HAP-1 (cell line): ENCODE measurements at places on chromosomes 12 and 14.

DNA sequence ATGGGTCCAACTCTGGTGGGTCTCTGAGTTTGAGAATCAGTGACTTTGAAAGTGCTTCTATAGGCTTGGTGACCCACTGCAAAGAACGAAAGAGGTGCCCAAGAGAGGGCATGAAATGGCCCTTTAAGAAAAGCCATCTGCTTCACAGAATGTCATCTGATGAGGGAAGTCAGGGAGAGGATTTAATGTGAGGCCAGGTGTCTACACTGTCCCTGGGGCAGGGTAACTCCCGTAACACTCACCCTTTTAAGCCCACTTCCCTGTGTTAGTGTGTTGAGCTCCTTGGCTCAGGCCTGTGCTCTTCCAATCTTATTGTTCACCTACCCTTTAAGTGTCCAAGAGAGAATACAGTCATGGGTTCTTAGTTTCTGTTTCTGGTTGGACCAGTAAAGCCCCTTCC, 16.4 kb upstream of the SRSF5 start:
- DNase-seq: no peak

DNA sequence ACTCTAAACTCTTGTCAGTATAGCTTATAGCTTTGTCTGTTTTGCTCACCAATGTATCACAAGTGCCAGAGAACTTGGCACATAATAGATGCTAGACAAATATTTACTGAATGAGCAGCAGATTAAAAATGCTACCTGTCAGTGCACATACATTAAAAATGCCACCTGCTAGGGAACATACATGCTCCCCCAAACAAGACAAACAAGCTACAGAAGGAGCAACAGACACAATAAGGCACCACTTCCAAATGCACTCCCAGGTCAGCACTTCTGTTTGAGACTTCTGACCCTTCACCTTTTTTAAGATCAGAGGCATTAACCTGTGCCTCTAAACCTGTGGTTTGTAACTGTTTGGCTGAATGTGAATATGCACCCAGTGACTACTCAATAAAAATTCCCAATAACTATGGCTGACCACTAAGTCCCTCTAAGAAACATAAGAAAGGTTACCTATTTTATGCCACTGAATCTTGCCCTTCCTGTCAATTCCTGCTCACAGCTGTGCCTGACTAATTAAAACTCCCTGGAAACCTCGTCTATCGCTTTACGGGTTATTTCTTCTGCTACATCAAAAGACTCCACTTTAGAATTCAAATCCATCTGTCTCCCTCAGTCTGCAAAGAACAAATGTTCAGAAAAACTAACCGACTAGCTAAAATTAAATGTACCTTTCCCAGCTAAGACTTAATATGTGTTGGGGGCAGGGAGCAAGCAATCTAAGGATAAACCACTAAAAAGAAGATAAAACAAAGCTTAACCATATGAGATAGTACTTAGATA, 41.0 kb downstream of the HECTD4 start:
- no peak for DNase-seq

DNA sequence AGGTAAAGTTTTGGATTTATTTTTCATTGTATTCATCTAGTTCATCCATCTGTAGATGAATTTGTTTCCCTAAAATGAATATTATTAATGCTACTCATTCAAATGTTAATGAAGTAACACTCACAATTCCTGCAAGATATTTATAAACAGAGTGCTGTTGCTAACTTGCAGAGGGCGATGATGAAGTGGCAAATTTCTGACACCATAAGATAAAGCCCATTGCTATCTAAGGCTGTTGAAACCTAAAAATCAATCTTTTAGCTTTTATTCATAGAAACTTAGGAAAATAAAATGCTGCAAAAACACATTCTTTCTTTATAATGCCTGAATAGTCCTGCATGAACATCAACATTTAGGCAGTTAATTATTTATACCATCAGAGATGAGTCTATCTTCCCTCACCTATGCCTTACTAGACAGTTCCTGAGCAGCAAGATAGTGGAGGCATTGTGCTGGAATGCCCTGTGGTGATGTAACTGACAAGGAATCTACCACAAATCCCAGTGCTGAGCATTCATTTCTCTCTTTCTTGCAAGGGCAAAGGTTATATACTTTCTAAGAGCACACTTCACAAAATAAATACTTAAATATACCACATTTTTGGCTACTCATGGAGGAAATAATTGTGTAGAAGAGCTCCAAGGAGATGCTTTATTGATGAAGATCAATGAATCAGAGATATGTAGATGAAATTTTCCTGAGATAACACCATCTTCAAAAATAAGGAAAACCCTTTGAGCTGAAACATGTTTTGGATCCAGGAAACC, 57.6 kb downstream of the LMNTD1 start:
- no peak for DNase-seq

GRCh38 chr12:114266536-114266935, 139.4 kb downstream of the TBX5 start:
- DNase-seq: no peak

- no peak for DNase-seq
These were observed 437.5 kb upstream of the TMEM132C start for GRCh38 chr12:127829281-127830064.

GRCh38 chr12:69338120-69338859, 9.9 kb upstream of the LYZ start:
- no peak for DNase-seq

DNA sequence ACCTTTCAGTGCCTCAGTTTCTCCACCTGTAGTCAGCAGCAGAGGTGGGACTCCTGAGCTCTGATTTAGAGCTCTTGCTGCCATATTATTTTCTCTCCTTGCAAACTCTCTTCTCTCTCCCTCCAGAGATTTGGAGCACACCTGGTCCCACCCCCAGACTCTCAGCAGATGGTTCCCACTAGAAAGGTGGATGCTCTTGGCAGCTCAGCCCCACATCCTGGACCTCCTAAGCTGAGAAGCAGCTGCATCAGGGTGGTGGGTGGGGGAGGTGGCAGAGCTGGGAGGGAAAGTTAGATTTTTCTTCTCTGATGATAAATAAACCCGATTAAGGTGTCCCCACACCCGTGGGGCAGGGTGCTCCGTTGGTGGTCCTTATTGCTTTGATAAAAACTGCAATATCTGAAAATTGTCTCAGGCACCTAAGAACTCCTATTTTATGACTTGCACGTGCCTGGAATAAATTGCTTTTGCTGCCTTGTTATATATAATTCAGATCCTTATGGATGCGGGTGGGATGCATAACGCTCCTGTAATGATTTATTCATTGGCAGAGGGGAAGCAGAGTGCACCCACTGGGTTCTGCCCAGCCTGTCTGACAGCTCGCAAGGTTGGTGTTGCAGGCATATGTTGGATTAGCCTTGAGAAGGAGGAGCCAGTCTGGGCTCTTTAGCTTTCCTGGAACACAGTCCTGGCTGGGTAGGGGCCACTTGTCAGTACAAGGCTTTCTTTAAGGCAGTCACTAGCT, 214.2 kb downstream of the SUDS3 start:
- no peak for DNase-seq

DNA sequence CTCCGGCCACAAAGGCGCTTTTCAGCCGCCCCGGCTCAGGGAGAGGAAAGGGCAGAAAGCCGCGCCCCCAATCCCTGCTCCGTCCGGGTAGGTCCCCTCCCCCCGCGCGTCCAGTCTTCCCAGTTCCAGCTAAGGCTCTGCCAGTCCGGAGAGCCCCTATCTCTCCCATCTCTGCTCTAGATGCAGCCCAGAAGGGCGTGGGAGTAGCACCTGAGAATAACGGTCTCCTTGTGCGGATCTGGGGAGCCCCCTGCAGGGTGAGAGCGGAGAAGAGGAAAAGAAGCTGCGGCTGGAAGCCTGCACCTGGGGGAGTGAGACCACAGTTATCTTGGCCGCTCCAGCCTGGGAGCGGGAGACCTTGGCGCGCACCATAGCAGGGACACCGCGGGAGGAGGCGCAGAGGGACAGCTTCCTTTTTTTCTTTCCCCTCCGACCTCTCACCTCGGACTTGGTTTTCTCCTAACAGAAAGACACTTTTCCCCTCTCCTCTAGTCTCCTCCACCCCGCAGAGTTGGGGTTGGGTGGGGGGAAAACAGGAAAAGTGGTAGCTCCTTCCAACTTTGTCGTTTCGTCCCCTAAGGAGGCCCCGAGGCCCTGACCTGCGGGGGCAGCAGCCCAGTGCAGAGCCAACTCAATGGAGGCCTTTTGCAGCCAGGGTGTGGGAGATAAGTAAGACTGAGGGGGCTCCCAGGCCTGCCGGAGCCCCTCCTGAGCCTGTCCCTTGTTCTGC, 2.4 kb downstream of the DHH start:
- peak; percentile 68 for DNase-seq

GRCh38 chr12:20865873-20866272, 55.4 kb downstream of the SLCO1B3 start:
- no peak for DNase-seq

- peak; percentile 63 for DNase-seq
These were observed 126.1 kb upstream of the FUT8 start for GRCh38 chr14:65286443-65286842.

DNA sequence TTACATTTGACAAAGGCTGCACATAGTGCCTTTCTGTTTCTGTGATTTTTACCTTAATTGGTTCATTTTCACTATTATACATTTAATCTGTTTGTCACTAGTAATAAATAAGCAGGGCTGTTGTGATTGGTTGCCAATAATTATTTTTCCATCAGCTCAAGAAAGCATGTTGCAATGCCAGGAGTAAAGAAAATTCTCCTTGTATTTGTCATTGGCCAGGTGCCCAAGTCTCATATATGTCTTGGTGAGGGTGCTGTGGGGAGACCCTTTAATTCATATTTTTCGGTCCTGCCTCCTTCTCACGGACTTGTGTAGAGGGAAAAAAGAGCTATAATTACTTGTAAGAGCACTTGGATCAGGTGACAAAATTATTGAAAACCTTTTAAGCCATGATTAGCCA, 108.0 kb downstream of the KITLG start:
- DNase-seq: no peak

- no peak for DNase-seq
These were observed 113.2 kb downstream of the CAND1 start for GRCh38 chr12:67382241-67382871.

DNA sequence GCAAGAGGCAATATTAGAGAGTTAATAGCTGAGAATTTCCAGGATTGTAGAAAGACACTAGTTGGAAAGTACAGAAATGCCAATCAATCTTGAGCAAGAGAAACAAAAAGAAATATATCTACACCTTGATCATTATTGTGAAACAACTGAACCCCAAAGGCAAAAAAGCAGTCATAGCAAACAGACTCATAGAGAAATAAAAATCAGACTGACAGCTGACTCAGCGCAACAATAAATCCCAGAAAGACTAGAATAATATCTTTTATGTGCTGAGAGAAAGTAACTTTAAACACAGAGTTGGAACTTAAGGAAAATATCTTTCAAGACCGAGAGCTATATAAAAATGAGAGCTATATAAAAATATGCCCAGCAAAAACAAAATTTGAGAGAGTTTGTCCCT, 52.9 kb downstream of the PTPRB start:
- DNase-seq: no peak

DNA sequence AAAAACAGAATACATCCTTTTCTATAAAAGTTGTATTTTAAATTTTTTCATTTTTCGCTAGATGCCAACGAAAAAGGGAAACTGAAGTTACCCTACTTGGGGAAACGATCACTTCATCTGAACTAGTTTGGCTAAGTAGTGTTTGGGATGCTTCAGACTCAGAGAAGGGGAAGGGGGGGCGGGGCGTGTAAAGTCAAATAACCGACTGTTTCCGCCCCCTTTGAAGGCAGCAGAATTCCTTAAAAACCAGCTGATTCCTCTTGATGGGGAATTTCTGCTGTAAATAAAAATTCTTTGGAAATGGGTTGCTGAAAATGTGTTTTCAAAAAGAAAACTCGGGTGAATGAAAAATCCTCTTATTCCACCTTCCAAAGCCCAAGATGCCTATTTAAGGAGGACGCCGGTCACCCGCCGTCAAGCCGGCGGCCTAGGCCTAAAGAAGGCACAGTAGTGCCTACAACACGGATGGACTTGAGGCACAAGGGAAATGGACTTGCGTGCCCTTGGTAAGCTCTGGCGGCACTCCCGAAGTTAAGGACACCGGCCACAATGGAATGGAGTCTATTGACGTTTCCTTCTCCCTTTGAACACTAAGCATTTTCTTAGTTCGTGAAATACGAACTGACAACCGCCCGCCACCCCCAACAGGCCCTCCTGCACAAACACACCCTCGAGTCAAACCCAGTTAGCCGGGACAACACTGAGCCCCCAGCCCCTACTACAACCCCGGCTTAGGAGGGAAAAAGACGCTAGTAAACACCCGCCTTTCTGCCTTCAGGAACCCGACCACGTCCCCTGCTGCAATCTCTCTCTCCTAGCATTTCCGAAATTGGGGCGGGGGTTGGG, 1.9 kb downstream of the ATXN2 start:
- peak; percentile 75 for DNase-seq

GRCh38 chr12:770479-770878, 18.1 kb downstream of the WNK1 start:
- no peak for DNase-seq

DNA sequence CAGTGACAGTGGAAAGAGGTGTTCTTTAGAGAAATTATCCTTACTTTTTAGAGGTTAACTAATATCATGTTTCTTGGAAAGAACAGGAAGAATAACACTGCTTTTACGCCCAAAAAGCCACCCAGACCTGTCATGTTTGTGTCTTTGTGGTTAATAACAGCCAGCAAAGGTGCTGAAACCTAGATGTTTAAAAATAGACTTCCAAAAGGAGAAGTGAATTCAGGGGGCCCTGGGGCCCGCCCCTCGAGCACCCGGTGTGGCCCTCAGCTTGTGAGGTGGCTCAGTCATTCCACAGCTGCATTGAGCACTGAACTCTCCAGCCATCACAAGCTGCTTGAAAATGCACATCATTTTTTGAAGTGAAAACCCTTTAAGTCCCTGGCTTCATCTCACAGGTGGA, 20.8 kb upstream of the AMN start:
- no peak for DNase-seq
